ENCODE measurements at places on chromosomes 4 and X.

DNA sequence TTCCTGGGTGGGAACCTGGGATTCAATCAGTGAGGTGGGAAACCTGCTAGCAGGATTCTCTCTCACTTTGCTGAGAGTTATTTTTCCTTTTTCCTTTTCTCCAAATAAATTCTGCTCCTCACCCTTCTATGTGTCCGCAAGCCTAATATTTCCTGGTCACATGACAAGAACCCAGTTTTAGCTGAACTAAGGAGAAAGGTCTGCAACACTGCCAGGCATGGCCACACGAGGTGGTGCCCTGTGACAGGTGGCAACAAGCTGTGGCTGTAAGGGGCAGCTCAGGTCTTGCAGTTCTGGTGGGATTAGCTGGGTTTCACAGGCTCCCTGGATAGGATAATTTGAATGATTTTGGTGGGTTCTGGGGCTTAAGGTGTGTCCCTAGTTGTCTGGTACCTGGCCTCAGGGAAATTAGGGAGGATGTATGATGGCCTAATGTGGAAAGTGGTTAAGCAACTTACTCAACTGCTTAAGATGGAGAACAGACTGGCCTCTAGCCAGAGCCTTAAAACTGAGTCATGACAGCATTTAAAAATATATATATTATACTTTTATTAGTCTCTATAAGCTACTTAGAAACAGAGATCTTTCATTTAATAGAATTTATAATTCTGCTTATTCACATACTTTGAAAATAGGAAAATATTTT, 215.0 kb downstream of the IL15 start:
- peak; percentile 81 for DNase-seq

DNA sequence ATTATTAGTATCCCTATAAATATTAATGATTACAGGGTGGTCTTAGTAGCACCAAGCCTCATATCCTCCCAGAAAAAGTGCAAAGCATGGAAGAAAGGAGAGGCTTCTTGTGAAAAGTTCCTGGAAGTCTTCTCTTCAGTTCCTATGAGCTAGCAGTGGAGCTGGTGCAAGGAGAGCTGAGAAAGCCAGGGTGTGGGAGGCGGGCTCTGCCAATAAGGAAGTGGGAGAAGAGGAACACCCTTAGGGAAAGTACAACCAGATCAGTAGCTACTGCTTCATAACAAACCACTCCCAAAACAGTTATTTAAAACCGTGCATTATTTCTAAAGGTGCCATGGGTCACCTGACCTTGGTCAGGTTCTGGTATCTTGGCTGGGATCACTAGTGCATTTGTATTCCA, 72.4 kb downstream of the MAP9 start:
- peak; percentile 74 for DNase-seq

DNA sequence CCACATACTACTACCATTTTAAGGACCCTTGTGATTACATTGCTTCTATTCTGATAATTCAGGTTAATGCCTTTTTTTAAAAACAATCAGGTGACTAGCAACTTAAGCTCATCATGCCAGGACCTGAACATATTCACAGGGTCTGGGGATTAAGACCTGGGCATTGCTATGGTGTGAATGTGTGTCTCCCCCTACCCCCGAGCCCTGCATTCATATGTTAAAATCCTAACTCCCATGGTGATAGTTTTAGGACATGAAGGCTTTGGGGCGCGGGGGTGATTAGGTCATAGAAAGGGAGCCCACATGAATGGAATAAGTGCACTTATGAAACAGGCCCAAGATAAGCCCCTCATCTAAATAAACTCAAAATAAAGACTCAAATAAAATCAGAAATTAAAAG, 734.4 kb upstream of the PABPC4L start:
- DNase-seq, result no peak

GRCh38 chr4:93061826-93062225, 758.1 kb downstream of the GRID2 start:
- DNase-seq, result no peak

GRCh38 chrX:19331831-19332230, 11.9 kb upstream of the PDHA1 start:
- DNase-seq, result no peak

DNA sequence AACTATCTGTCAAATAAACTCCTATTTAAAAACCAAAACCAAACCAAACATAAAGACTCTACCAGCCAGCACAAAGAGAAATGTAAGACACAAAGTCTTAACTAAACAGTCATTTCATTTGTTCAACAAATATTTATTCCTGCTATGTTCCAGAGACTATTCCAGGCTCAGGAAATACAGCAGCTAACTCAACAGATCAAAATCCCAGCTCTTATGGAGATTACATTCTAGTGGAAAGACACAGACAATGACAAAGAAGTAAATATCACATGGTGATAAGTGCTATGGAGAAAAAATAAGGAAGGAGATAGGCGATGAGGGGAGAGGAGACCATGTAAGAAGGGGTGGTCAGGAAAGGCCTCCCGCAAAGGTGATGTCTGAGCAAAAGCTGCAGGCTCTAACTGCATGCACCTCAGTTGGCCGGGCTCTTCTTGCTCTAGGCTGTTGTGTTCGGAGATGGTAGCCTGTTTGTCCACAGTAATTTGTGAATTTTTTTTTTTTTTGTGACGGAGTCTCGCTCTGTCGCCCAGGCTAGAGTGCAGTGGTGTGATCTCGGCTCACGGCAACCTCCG, 15.1 kb downstream of the PPEF1 start:
- DNase-seq, result no peak

DNA sequence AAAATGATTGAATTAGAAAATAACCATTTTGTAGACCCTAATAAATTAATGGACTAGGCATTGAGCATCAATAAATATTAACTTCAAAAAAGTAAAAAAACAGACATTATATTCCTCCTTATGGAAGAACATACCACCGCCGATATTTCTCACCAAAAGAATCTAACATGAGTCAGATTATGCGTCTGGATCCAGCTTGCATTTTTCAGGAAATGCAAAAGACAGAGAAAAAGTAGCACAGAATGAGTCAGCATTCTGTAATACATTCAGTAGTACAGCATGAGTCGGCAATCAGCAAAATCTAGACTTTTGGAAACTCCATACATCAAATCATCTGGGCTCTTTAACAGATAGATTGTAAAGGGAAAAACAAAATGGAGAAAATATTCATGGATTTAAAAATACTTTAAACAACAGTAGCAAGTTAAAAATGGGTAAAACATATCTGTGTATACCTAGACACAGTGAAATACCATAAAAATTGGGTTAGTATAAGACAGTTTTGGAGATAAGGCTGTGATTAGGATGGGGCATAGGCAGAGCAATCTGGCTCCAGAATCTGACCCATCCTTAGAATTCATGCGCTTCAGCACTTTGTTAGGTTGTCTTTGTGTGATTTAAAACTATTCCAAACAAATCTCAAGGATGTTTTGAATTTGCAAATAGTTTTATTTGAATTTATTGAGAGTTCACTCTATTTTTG, 633.0 kb upstream of the FAM241A start:
- DNase-seq, result peak; percentile 84

DNA sequence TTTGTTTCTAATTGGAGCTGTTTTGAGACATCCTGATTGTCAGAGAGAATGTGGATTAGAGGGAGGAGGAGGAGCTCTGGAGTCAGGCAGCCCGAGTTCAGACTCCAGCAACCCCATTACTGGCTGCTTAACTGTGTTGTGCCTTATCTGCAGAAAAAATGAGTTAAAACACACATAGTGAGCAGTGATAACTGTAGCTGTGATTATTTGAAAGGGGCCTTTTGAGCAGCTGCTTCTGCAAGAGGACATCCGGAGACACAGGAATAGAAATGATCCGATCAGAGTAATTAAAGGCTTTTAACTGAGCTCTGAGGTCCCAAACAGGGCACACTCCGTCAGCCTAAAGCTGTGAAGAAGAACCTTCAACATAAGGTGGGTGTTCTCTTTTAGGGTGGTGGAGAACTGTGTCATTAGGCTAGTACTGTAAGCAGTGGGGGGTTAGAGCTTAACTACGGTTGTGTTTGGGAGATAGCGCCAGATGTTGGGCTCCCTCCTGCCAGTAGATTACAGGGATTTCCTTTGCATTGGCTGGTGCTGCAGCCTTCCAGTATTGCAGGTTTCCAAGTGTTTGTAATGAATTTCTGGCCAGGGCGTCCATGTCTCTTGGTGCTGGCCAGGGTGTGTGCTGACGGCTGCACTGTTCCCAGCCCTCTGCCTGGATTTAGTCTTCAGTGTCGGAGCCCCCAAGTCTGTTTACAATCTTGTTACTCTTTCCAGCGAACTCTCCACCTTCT, 24.3 kb downstream of the ADD1 start:
- DNase-seq, result no peak

GRCh38 chr4:88021824-88022223, 14.4 kb downstream of the PKD2 start:
- no peak for DNase-seq

DNA sequence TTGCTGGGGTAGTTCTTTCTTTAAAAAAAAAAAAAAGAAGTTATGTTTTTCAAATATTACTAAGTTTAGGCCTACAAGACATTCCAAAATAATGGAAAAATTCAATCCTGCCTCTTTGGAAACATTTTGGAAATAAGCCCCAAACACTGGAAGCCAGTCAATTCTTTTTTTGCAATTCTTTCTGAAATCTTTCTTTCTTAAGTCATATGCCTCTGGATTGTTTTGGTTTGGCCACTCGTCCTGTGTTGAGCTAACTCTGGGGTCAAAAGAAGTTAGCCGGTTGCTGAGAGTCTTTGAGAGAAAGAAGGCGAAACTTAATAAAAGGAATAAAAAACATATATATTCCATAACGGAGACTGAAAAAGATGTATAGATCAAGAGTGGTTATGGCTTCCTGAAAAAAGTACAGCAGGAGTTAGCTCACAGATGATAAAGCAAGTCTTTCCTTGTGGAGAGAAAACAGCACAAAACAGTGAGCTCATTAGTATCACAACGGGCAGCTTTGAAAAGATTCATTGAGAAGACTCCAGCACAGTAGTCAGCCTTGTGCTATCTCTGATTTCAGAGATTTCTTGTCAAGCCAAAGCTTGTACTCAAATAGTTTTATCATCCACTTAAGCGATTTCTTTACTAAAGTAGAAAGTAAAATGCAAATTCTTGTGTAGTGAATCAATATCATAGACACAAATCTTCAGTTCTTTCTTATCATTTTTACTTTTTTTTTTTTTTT, 64.8 kb downstream of the PLS3 start:
- DNase-seq, result peak; percentile 25

DNA sequence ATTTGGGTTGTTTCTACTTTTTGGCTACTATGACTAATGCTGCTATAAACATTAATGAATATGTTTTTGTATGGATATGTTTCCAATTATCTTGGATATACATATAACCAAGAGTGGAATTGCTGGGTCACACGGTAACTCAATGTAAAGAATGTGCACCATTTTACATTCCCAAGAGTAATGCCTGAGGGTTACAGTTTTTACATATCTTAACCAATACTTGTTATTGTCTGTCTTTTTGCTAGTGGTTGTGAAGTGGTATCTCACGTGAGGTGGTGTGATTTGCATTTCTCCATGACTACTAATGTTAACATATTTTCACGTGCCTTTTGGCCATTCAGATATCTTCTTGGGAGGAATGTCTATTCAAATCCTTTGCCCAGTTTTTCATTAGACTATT, 200.3 kb upstream of the MAB21L2 start:
- DNase-seq, result no peak

GRCh38 chr4:173524218-173525117, 5.6 kb downstream of the HAND2 start:
- DNase-seq, result no peak

GRCh38 chr4:17072483-17072882, 174.0 kb upstream of the LDB2 start:
- no peak for DNase-seq

- no peak for DNase-seq
These were observed 302.2 kb downstream of the ARAP2 start for GRCh38 chr4:35942092-35942491.

DNA sequence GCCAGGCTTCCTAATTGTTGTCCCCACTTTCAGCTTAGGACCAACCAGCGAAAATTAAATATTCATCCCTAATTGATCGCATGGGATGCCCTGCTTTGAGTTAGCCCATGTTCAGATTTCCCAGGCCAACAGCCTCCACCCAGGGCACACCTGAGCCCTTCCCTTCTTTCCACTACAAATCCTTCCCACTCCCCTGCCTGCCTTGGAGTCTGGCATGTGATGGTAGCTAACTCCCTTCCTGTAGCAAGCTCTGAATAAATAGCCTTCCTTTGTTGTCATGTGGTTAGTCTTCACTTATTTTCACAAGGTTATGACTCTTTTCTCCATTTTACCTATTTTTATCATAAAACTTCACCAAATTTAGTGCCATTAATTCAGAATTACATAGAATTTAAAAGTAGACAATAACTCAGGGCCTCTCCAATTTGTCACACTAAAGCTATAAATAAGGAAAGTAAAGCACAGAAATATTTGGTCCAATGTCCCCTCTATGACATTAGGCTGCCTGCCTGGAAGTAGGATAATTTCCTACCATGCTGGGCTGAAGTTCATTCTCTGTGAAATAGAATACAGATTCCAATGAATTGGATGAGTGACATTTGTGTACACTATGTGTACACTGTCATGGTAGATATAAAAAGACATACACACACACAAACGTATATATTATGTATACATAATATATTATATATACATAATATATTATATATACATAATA, 166.4 kb upstream of the CPEB2 start:
- no peak for DNase-seq

DNA sequence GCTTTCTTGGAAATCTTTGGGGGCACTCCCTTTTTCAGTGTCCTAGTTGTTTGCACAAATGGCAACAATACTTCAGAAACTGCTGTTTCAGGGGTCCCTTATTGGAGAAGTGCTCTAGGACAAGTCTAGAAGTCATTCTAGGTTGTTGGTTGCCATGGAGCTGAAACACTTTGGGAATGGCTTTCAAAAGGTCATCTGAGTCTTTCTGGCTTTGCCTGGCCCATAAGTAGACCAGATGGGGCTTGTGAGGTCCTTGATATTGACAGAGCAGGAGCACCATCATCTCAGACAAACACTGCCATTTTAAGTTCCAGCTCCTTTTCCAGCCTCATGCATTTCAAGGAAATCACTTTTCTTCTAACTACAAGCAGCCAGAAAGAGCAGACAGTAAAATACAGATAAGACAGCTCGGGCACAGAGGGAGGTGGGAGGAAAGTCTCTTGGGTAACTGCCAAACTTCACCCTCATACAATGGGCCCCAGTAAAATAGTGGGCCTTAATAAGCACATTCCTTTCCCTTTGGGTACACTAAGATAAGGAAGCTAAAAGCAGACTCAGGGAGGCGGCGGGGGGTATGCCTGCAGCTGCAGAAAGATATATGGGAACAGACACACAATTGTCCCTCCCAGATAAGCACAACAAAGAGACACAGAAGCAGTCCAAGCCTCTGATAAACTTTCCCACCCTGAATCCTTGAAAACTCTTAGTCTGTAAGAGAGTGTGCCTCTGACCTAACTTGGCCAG, 8.5 kb upstream of the NXF3 start:
- DNase-seq, result no peak

GRCh38 chr4:138945401-138945800, 70.2 kb upstream of the NOCT start:
- DNase-seq, result peak; percentile 68

DNA sequence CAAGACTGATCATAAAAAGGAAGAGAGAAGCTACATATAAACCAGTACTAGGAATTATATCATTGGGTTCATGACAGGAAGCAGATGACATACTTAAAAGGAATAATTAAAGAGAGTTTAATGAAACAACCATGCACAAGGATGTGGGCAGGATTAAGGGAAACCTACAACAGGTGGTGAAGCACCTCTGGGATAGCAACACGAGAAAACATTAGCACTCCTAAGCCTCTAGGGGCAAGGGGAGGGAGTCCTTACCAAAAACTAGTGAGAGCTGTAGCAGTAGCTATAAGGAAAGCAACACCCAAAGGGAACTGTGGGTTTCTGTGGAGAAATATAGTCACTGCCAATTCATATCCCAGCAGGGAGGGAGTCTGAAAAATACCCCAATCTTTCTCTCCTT, 7.2 kb upstream of the THOC2 start:
- DNase-seq, result no peak

- DNase-seq, result peak; percentile 9
These were observed 48.7 kb upstream of the STX18 start for GRCh38 chr4:4590546-4590945.

All from epithelial cell of esophagus (primary cell).